ENCODE measurements at places on chromosomes 13 and 19. TPM values are rescaled to one million over a fixed set of nuclear protein-coding genes. Genes with fewer than 3 reads are reported as not detected.
A peak's percentile ranks its signal among the peaks of the same experiment; 100 is the strongest.

DNA sequence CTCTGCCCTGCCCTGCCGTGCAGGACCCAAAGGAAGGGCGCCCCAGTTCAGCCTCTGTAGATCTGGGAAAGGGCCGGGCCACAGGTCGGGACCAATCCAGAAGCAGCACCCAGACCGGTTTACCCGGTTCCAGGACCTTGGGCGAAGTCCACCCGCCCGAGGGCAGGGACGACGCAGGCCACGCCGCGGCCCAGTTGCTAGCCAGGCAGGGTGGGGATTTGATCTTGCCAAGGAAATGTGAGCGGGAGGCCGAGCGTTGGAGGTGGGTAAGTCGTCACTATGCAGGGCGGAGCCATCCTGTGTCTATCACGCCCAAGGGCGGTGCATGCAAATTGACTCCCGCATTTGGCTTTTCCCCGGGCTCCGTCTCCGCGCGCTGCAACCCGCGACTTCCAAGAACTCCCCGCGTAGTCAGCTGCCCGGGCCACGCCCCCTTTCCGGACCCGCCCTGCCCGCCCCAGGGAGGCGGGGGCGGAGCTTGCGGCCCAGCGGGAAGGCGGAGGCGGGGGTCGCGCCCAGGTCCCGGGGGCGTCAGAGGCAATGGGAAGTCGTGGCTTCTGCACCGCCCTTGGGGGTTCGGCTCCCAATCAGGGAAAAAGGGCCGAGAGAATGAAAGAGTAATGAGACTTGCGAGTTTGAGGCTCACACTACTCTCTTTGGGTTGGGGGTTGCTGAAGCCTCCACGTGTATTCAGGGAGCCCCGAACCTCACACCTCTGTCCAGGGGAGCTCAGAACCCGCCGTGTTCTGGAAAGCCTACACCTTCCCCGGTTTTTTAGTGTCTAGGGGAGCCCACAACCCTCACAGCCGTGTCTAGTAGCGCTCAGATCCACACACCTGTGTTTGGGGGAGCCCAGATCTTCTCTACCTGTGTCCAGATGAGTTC lies 12.8 kb downstream of the IER2 start:
- DNase-seq, result peak; percentile 99
- H3K27ac ChIP-seq, result peak overlapping the region; percentile 99
- H3K4me1 ChIP-seq, result peaks cover 89% of the 10 kb centered on the region
- H3K36me3 ChIP-seq, result no peaks in the 10 kb centered on the region

- H3K4me3 ChIP-seq, result no peak overlapping the region
- no peaks in the 10 kb centered on the region for H3K36me3 ChIP-seq
- H3K27ac ChIP-seq, result no peak overlapping the region
These were observed 21.4 kb downstream of the TEX29 start for GRCh38 chr13:111341886-111342285.

- DNase-seq, result peak; percentile 53
- peak overlapping the region; percentile 78 for H3K4me3 ChIP-seq
- H3K36me3 ChIP-seq, result no peaks in the 10 kb centered on the region
- H3K4me1 ChIP-seq, result peaks cover 22% of the 10 kb centered on the region
- no peaks in the 10 kb centered on the region for H3K27me3 ChIP-seq
- peak overlapping the region; percentile 95 for H3K27ac ChIP-seq
These were observed 2.3 kb downstream of the ZNF414 start for GRCh38 chr19:8511573-8512101.

- no peaks in the 10 kb centered on the region for H3K4me1 ChIP-seq
- no peak overlapping the region for H3K27ac ChIP-seq
- no peak overlapping the region for H3K4me3 ChIP-seq
- H3K27me3 ChIP-seq, result no peaks in the 10 kb centered on the region
- H3K36me3 ChIP-seq, result no peaks in the 10 kb centered on the region
These were observed 170.0 kb upstream of the KL start for GRCh38 chr13:32845952-32846950.

DNA sequence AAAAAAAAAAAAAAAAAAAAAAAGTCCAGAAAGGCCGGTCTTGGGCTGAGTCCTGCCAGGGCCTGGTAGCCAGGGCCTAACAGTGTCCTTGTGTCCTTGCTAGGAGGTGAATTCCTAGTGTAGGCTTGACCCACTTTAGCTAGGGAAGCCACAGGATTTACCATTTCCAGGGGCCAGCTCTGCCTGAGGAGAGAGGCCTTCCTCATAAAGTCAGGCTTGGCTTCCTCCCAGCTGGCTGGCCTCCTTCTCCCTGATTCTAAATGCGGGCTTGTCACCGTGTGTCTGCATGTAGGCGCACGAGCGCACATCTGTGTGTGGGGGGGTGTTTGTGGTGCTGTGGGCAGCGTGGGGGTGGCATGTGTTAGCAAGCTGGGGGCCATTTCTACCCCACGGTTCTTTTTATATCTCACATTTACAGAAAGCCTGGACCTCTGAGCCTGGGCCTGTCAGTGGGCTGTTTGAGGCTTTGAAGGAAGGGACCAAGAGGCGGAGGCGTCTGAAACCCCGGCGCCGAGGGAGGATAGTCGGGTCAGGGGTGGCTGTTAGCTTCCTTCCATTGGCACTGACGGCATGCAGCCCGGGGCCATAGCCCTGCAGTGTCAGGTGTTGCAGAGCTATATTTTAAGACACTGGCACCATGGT lies 31.7 kb downstream of the IER2 start:
- H3K36me3 ChIP-seq, result no peaks in the 10 kb centered on the region
- no peak overlapping the region for H3K4me3 ChIP-seq
- H3K27me3 ChIP-seq, result no peaks in the 10 kb centered on the region
- no peak for DNase-seq

DNA sequence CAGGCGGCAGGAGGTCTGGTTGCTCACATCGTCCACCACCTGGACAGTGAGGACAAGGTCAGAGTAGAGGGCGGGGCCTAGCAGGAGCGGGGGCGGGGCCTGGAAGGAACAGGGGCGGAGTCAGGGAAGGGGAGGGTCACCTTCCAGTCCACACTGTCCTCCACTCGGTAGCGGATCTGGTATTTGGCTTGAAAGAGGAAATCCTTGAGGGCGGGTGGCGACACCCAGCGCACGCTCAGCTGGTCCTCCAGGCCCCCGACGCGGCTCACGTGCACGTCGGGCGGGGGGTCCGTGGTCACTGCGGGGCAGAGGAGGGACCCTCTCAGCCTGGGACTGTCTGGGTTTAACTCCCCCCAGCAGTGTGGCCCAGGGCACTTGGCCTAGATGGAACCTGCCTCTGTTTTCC lies 8.2 kb downstream of the REX1BD start:
- peak; percentile 10 for DNase-seq
- no peak overlapping the region for H3K4me3 ChIP-seq

DNA sequence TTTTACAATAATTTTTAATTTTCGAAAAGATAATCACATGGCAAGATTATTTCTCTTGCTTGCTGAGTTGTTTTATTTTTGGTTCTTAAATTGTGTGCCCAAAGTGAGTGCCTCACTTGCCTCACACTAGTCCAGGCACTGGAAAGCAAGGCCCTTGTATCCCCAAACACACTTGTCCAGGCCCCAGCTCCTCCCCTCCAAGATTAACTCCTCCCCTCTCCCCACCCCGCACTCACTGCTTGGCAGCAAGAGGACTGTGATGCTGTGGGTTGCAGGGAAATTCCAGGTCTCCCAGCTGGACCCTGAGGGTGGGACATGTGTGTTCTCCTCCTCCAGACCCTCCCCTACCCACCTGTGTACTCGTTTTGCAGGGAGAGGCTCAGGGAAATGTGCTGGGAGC lies 3.9 kb downstream of the SIGLEC12 start:
- H3K4me1 ChIP-seq, result no peaks in the 10 kb centered on the region
- H3K27me3 ChIP-seq, result peaks cover 20% of the 10 kb centered on the region
- H3K4me3 ChIP-seq, result no peak overlapping the region
- H3K27ac ChIP-seq, result no peak overlapping the region

DNA sequence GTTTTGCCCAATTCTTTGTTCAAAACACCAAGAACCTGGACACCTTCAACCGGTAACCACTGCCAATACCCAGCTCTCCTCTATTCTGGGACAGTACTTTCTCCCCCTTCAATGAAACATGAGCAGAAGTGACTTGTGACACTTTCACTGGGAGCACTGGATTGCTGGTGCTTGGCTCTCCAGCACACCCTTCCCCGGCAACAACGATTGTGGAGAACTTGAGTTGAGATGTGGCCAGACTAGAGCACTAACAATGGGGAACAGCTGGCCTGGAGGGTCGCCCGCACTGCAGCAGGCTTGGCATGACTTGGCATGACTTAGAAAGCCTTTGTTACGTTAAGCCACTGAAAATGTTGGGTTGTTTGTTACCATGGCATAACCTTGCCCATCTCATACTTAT lies 7.5 kb upstream of the B3GLCT start:
- H3K4me3 ChIP-seq, result no peak overlapping the region
- no peak for DNase-seq
- no peaks in the 10 kb centered on the region for H3K4me1 ChIP-seq
- H3K27me3 ChIP-seq, result no peaks in the 10 kb centered on the region

DNA sequence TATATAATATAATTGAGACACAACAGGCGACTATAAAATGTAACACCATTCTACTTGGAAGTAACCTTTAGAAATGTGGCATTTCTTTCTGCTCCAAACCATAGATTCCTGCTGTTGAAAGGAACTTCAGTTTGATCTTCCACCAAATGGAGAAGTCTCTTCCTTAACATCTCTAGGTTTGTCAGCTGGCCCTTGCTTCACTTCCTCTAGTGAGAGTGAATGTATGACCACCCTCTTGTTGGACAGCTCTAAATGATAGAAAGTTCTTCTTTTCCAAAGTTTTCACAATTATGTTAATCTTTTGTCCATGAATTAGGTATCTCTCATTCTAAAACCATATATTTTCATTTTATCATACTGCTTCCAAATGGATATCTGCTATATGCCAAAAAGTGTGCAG lies 13.8 kb upstream of the COG6 start:
- no peak overlapping the region for H3K27ac ChIP-seq
- no peaks in the 10 kb centered on the region for H3K27me3 ChIP-seq
- H3K4me3 ChIP-seq, result no peak overlapping the region
- no peaks in the 10 kb centered on the region for H3K36me3 ChIP-seq
- no peaks in the 10 kb centered on the region for H3K4me1 ChIP-seq
- no peak for DNase-seq

DNA sequence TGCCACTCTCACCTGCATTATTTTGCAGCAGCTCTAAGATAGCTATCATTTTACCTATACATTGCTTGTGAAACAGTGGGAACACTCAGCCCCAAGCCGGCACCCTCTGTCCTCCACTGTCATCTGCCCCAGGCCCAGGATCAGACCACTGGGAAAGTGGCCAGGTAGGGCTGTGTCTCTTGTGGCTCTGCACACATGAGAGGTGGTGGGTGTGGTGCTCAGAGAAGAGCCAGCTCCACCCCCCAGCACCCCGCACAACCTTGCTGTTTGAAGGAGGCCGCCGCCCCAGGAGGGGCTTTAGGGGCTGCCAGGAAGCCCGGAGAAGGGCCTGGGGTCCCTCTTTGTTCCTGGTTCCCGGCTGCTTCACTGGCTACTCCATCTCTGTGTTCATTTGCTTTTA lies 26.6 kb downstream of the PPP1R37 start:
- H3K4me3 ChIP-seq, result no peak overlapping the region
- H3K27me3 ChIP-seq, result no peaks in the 10 kb centered on the region
- no peak overlapping the region for H3K27ac ChIP-seq
- no peak for DNase-seq

- H3K36me3 ChIP-seq, result no peaks in the 10 kb centered on the region
- no peaks in the 10 kb centered on the region for H3K27me3 ChIP-seq
- no peaks in the 10 kb centered on the region for H3K4me1 ChIP-seq
- H3K27ac ChIP-seq, result no peak overlapping the region
These were observed 1471.8 kb downstream of the EFNB2 start for GRCh38 chr13:105063676-105064075.

DNA sequence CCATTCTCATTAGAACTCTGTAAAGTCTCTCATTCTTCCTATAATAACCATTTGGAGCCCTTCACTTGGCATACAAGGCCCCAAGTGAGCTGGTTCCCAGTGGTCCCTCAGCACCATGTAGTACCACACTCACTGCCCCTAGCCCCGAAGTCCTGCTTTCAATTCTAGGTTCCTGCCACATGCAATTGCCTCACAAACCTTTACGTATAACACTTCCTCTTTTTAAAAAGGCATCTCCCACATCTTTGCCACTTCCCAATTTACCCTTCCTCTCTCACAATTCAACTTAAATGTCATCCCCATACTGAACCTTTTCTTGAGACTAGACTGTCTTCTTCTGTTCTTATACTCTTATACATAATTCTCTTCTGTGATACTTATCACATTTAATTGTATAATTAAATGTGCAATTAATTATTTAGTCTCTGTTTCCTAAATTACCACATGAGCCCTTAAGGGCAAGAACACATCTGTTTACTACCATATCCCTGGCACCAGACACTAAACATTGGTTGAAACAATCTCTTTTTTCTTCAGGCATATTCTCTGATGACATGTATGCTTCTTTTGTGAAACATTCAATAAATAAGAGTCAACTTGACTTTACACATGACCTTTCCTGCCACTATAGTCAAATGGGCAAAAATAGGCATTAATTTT lies 304.0 kb downstream of the SPRY2 start:
- H3K27me3 ChIP-seq, result no peaks in the 10 kb centered on the region

GRCh38 chr13:27658546-27658945 lies 36.9 kb downstream of the POLR1D start:
- DNase-seq, result no peak
- H3K27ac ChIP-seq, result no peak overlapping the region
- H3K36me3 ChIP-seq, result no peaks in the 10 kb centered on the region
- H3K27me3 ChIP-seq, result no peaks in the 10 kb centered on the region
- no peaks in the 10 kb centered on the region for H3K4me1 ChIP-seq

DNA sequence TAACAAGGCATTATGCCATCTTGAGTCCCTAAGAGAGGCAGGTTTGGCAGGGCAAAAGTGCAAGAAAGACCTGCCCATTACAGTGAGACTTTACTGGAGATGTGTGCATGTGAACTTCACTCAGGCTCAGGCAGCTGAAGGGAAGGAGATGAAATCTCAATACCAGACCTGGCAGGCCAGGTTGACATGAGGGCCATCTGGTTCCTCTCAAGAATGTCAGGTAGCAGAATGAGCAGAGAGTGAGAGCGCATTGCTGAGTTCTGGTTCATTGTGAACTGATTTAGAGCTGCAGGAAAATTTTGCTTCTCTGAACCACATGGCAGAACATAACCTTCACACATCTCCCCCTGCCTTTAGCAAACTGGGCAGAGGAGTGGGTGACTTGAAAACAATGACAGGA lies 406.3 kb downstream of the GPC5 start:
- no peak for DNase-seq
- H3K27me3 ChIP-seq, result no peaks in the 10 kb centered on the region
- H3K4me1 ChIP-seq, result no peaks in the 10 kb centered on the region

GRCh38 chr19:47096721-47097120 lies 16.9 kb downstream of the ZC3H4 start:
- no peak for DNase-seq
- no peaks in the 10 kb centered on the region for H3K27me3 ChIP-seq
- H3K27ac ChIP-seq, result peak overlapping the region; percentile 66
- peak overlapping the region; percentile 16 for H3K4me3 ChIP-seq
- peaks cover 68% of the 10 kb centered on the region for H3K4me1 ChIP-seq
- H3K36me3 ChIP-seq, result peaks cover 7% of the 10 kb centered on the region

GRCh38 chr13:40152145-40152544 lies 496.7 kb downstream of the COG6 start:
- no peaks in the 10 kb centered on the region for H3K27me3 ChIP-seq
- no peak overlapping the region for H3K4me3 ChIP-seq
- DNase-seq, result peak; percentile 54
- H3K27ac ChIP-seq, result no peak overlapping the region
- H3K4me1 ChIP-seq, result peaks cover 20% of the 10 kb centered on the region

Gene SIGLEC14
- total RNA-seq, result not detected

Gene KLK2
- total RNA-seq, result not detected

Gene IZUMO4
- total RNA-seq, result 6.1 TPM

Gene SLC25A41
- 0.93 TPM for total RNA-seq

Gene SLITRK1
- not detected for total RNA-seq

Gene POU4F1
- not detected for total RNA-seq

Gene ZNF497
- 5.1 TPM for total RNA-seq

Gene CGB8
- 0.34 TPM for total RNA-seq

Gene PEPD
- total RNA-seq, result 40.5 TPM

Data from HCT116 (cell line).